ENCODE measurements at places on chromosomes 4 and X. TPM values are rescaled to one million over a fixed set of nuclear protein-coding genes. Genes with fewer than 3 reads are reported as not detected.
A peak's percentile ranks its signal among the peaks of the same experiment; 100 is the strongest.

- no peak for DNase-seq
These were observed 22.2 kb downstream of the CCDC149 start for GRCh38 chr4:24890561-24891126.

DNA sequence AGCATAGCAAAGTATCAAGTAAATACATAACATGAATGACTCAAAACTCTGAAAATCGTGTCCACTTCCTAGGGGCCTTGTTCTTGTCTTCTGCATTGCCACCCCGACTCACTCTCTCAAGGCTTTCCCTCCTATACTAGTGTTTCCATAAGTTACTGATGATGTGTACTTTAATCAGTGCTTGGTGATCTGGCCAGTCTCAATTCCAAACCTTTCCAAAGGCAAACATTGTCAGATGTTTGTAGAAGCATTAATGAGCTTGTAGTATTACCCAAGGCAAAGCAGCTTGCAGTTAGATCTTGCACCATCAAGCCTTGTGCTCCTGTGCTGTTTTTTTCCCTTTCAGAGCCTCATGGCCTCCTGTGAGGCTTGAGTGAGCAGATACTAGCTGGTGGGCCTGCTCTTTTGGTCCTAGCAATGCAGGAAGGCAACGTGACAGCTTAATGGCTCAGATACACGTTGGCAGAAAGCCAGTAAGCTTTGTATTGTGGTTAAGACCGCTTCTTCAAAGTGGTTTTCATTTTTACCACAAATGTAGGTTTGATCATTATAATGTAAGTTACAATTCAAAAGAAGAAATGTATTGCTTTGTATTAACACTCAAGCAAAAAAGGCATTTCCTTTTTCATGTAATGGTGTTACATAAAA lies 51.8 kb downstream of the RBPJ start:
- DNase-seq, result peak; percentile 49

GRCh38 chrX:107574711-107575110 lies 53.6 kb upstream of the PRPS1 start:
- no peak for DNase-seq

DNA sequence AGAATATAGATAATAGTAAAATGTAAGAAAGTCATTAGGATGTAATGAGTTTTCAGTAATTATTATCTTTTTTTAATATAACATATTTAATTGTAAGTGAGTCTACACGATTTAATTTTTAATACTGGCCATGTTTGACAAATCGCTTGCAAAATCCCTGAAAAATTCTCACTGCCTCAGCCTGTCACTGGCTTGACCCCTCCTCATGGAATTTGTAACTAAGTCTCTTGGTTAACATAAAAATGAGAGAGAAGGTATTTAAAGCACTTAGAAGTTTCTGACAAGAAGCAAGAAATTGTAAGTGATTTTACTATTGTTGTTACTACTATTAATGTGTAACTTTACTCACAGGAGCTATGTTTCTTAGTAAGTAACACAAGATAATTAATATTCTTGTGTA lies 237.9 kb upstream of the GK2 start:
- DNase-seq, result no peak

DNA sequence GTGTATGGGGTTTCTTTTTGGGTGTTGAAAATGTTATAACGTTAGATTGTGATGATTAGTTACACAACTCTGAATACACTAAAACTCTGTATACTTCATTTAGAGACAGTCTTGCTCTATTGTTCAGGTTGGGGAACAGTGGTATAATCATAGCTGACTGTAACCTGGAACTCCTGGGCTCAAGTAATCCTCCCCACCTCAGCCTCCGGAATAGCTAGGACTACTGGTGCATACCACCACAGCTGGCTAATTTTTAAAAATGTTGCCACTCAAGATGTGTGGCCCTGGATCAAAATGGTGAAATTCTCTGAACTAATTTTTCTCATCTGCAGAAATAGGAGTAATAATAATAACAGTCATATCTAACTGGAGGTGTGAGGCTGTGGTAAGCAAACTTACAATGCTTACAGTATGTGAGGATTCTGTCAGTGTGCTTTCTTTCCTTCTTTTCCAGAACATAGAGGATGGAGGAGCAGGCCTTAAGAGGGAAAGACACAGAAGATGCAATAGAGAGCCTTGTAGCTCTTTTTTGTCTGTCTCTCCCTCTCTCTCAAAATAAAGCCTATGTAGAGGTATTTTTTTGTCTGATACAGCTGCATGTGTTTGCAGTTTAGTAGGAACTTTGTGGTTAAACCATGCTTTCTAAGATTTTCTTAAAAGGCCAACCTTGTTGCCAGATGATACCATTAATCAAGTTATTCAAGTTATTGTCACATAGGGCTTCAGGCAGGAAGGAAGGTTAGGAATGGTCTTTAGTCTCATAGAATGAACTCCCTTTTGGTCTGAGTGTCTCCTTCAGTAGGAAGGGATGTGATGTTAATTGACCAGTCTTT lies 7.5 kb downstream of the ADD1 start:
- DNase-seq, result no peak

DNA sequence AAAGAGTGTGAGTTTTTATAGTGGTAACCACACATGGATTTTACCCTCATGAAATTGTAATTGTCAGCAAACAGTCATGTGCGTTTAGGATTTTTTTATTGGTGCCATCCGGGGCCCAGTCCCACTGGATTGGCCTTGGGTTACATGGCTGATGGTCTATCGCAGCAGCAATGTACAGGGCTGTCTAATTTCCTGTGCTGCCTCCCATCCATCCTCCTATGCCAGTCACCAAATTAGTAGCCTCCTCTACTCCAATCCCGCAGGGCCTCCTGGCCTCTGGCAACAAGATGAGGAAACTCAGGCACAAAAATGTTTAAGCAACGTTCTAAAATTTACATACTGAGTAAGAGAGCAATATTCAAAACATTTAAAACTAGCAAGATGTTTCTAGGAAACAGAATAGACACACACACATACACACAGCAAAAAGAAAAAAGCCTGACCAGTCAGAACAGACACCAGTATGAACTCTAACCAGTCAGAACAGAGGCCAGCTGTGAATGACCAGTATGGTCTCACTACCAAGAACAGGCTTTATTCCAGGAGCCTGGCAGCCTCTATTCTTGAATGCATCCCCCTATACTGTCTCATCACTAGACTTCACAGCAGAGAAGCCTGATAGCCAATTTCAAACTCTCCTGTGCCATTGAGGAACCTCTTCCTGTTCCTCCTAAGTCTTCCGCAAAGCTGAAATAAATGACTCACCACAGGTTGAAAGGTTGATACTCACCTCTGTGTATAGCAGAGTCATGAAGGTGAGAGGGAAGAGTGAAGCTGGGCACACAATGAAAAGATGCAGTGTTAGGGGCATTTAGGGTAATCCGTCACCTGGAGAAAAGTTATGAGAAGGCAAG lies 42.6 kb downstream of the CHRNA9 start:
- DNase-seq, result no peak

GRCh38 chr4:97953171-97953941 lies 189.9 kb downstream of the STPG2 start:
- peak; percentile 1 for DNase-seq

Gene UBA1
- 128 TPM for polyA plus RNA-seq

Gene AREG
- 0.45 TPM for polyA plus RNA-seq

Gene ADH7
- polyA plus RNA-seq, result not detected

Gene TCEAL6
- not detected for polyA plus RNA-seq

Gene PCDH10
- polyA plus RNA-seq, result 0.87 TPM

Gene XG
- 1.0 TPM for polyA plus RNA-seq

Data from muscle of back (tissue), 13 donors.